ENCODE measurements at places on chromosomes 6 and 20.

DNA sequence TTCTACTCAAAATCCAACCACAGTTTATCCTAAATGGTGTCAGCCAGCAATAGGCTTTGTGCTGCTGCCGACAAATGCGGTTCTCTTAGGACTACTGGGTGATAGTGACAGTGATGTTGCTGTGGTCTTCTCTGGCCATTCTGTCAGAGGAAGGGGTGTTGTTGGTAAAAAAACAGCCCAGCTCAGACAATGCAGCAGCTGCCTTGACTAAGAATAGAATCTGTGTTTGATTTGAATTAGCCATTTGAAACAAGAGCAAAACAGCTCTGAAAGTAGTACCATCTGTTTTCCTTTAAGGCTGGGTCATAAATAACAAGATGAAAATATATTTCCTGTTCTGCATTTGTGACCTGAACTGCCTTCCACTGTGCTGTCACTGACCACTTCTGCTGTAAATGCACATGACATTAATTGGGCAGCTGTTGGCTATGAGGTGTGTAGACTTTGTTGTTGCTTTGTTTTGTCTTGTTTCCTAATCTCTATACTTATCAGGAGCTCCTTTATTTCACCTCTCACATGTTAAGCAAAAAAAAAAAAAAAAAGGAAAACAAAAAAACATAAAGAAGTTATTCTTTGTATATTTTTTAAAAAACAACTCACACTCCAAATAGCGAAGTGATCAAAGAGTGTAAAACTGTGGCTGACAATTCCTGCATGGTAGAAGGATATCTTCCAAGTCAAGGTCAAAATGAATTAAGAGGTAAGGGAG lies 497.8 kb upstream of the ARID1B start:
- DNase-seq, result no peak

DNA sequence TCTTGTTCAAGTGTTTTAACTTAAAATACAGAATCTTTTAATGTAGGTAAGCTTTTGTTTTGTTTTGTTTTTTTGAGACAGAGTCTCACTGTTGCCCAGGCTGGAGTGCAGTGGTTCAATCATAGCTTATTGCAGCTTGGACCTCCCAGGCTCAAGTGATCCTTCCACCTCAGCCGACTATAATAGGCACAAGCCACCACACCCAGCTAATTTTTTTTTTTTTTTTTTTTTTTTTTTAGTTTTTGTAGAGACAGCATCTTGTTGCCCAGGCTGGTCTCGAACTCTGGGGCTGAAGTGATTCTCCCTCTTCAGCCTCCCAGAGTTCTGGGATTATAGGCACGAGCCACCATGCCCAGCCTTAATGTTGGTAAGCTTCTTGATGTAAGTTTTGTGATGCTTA lies 3.3 kb downstream of the EFHC1 start:
- DNase-seq, result no peak

GRCh38 chr6:40972190-40972589 lies 66.8 kb downstream of the UNC5CL start:
- no peak for DNase-seq

- DNase-seq, result no peak
These were observed 368.3 kb upstream of the MANEA start for GRCh38 chr6:95209074-95209473.

GRCh38 chr6:40414617-40415016 lies 172.5 kb downstream of the LRFN2 start:
- DNase-seq, result no peak

DNA sequence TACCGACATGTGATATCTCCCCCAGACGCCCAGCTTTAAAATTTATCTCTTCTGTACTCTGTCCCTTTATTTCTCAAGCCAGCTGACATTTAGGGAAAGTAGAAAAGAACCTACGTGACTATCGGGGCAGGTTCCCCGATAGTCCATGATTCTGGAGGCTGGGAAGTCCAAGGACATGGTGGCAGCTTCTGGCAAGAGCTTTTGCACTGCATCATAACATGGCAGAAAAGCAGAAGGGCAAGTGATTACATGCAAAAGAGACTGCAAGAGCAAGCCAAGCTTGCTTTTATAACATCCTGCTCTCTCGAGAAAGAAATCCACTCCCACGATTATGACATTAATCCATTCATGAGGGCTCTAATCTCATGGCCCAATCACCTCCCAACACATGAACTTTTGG lies 113.2 kb downstream of the CD164 start:
- DNase-seq, result no peak

DNA sequence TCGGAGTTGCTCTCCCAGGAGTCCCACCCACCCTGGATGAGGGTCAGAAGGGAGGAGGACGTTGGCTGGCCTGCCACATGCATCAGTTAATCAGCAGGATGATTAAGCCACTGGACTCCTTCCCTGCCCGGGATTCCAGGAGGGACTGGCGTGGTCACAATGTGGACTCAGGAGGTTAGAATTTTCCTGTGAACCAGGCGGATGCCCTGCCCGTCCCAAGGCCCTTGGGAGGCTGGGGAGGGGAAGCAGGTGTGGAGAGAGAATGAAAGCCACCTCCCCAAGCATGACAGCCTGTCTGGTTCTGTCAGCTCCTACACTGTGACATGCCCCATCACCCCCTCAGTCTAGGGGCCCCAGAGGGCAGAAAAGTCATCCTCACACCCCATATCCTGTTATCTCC lies 11.6 kb upstream of the ITPR3 start:
- no peak for DNase-seq

DNA sequence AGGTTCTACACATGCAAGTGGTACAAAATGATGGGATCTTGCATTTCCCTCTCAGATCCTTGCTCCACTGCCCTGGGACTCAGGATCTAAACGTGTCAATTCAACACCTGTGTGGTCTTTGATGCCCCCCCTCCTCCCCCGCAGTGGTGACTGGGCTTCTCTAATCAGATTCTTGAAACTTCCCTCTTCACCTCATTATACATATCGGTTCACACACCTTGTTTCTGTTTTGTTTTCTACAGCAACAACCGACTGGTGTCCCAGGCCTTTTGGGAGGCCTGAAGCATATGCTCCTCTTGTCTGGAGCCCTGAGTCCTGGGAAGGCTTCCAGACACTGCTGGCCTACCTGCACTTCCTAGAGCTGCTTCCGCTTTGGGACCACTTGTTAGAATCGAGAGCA lies 20.0 kb downstream of the SAMD3 start:
- no peak for DNase-seq

DNA sequence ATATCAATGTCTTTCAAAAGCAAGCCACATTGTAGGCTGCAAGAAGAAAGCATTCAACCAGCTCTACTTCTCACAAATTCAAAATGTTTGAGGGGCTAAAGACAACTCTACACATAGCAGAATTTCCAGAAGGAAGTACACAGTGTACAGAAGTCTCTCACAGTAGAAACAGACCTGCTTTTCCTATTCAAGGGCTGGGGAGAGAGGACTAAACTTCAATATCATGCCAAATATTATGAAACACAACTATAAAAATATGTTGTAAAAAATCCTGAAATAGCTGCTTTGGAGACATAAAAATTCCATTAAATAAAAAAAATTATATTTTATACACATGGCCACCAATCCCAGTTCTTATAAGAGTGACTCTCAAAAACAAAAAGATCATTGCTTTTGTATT lies 70.8 kb upstream of the IPCEF1 start:
- DNase-seq, result no peak

- DNase-seq, result no peak
These were observed 99.9 kb upstream of the SHLD1 start for GRCh38 chr20:5650280-5650691.

DNA sequence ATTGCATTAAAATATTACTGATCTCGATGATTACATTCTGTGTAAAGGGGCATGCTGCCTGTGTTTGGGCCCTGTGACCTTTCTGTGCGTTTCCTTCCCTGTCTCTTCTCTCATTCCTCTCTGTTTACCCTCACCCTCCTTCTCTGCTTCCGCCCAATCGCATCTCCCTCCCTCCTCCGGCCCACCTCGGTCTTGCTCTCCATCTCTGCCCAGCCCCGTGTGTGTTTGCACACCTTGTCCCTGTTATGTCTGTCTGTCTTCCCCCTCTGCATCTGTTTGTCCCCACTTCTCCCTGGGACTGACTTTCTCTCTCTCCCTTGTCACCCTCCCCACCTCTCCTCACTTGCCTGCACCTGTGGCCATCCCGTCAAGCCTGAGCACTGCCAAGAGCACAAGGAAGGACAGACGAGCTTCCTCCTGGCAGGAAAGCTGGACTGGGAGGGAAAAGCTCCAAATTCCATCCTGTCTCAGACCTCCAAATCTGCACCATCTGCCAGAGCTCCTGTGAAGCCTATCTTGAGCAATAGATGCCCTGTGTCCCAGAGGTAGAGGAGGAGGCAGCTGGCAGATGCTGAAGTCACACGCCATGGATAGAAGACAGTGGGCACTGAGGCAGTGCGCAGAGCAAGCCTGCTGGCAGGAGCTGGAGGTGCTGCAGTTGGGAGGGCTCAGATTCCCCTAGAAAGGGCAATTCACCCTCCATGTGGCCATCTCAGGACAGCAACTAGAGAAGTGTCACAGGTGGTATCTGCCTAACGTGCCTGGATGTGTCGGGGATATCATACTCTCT lies 172.3 kb downstream of the PTPRT start:
- no peak for DNase-seq

DNA sequence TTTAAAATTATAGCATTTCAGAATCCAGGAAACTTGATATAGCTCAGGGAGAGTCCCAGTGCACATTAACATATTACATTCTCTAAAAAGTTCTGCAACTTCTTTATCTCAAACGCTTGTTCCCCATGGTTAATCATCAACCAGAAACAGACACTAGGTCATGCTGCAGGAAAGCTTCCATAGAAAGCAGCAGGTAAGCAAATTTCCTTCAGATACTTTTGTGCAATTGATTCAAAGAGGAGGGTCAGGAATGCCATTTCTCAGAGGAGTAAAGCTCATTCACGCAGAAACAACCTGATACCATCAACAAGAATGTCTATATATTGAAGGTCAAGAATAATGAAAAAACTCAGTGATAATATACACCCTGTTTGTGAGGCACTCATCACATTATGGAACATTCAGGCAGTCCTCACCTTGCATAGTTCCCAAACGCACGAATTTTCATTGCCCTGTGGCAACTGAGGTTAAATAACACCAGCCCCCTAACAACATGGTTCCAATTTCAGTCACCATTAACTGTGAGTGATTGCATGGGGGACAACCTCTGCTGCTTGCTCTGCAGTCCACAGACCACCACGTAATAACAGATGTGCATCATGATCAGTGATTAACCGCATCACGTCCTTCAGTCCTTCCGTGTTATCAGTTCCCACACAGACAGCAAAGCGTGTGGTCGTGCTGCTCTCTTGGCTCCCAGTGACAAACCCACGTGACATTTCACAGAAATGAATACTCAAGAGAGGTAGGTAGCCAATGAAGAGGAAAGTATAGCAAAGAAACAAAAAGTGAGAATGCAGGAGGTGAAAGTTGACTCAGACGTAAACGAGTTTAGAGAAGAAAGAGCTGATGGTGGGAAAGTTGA lies 95.7 kb downstream of the LY86 start:
- DNase-seq, result no peak

- DNase-seq, result no peak
These were observed 53.3 kb upstream of the HFE start for GRCh38 chr6:26033941-26034354.

- DNase-seq, result no peak
These were observed 122.6 kb upstream of the RPS6KA2 start for GRCh38 chr6:166749666-166750065.

DNA sequence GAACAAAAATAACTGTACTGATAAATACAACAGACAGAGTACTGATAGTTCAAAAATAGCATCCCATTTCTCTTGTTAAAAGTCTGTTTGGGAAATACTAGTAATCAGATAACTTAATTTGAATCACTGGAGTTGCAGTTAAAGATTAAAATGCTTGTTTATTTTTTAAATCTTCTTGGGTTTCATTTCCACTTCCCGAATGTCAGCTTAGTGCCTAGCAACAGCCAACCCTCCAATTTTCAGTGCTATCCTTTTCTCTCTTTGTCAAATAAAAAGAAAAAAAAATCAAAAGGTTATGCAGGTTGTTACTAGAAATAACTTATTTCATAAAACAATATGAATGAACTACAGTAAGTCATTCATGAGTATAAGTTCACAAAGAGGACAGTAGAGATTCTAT lies 257.7 kb upstream of the STXBP5 start:
- no peak for DNase-seq

DNA sequence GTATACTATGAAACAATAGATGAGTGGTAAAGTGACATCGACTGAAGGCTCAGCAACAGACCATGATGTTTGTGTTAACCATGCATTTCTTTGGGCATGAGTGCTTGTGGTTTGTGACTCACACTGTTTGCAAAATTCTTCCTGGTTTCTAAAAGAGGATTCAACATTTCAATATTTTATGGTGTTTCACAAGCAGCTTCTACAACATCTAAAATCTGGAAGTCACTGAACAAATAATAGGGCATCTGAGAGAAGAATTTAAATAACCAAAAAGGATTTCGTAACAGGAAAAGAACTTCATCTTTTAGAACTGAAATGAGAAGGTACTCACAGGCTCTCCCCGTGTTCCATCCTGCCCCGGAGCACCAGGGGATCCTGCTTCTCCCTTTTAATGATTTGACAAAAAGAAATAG lies 146.2 kb downstream of the COL21A1 start:
- DNase-seq, result peak; percentile 77

DNA sequence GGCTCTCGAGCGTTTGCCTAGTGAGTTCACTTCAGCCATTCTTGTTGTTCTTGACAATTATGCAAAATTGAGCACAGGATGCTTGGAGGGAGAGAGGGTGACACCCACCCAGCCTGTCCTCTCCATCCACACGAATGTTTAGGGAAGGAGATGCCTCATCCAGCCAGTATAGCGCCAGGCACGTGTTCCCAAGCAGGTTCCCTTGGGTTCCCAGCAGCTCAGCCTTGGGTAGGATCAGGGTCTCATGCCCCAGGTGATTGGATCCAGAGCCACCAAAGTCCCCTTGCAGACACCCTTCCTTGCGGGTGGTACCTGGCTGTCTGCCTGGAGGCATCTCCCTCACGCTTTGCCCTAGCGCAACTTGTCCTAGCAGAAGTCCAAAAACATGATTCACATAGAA lies 394.9 kb downstream of the CDH4 start:
- DNase-seq, result no peak

GRCh38 chr6:1031720-1032119 lies 280.2 kb upstream of the FOXQ1 start:
- DNase-seq, result no peak

GRCh38 chr6:107064579-107065065 lies 36.6 kb downstream of the MTRES1 start:
- no peak for DNase-seq

- peak; percentile 60 for DNase-seq
These were observed 135.7 kb downstream of the BCAS1 start for GRCh38 chr20:53934421-53935343.

- no peak for DNase-seq
These were observed 501.5 kb upstream of the FLRT3 start for GRCh38 chr20:14838663-14839628.

DNA sequence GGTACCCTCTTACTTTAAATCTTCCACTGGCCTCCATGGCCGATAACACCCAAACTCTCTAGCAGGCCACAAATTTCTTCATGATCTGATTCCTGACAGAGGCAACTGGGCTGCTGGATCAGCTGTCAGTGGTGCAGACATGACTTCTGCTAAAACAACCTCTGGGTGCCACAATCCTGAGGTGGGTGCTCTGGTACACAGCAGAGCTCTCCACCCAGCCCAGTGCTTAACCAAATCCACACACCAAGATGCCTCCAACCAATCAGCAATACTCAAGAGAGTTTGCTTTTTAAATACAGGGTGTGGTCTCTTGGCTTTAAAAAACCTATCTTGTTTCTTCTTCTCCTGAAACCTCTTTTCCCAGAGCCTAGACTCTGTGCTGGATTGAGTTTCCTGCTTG lies 126.6 kb upstream of the SPACA1 start:
- DNase-seq, result no peak
